ENCODE measurements at places on chromosomes 4 and X.

DNA sequence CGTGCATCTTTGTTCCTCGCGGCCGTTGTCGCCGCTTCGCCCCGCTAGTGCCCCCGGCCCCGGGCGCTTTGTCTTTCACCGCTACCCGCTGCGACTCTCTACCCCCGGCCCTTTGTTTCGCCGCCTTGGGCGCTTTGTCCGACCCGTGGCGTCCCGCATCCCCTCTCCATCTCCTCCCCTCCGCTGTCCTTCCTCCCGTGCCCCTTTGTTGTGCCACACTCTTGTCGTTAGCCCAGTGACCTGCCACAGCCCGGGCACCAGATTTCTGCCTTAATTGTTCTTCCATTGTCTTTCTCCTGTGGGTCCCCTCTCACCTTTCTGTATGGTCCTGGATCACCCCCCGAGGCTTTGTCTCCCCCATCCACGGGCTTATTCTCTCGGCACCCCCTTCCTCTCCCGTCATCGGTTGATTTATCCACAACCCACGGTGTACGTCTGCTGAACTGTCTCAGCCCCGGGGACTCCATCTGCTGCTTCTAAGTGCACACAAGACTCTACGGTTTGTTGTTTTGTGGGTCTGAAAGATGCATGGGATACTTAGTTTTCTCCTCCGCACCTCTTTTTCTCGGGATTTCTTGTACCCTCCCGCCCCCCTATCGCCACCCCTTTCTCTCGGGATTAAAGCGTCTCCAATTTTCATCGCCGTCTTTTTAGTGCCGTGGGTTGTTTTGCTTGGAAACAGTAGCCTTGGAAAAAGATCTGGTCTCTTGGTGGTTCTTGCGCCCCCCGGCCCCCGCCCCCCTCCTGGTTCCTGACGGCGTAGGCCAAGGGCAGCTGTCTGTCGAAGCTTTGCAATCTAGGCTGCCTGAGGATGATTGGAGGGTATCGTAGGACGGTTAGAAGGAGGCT is 783 bp downstream of the RBPJ start:
- DNase-seq, result peak; percentile 46

DNA sequence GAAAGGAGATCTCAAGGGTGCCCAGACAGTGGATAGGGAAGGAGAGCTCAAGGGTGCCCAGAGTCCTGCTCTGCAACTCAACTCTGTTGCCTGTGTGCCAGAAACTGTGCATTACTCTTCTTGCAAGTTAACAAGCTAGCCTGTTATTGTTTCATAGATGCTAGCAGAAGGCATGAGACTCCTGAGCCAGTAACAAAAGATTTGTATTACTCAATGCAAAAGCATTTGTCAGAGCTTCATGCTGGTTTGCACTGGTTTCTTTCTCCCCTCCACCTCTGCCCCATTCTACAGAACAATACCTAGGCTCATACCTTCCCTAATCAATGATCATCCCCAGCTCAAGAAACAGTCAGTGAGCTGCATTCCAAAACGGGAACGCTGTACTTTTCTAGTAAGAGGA is 124.5 kb upstream of the NEIL3 start:
- DNase-seq, result no peak

GRCh38 chr4:123706973-123707372 is 310.4 kb downstream of the SPRY1 start:
- DNase-seq, result no peak

GRCh38 chr4:80173401-80173800 is 23.9 kb upstream of the PRDM8 start:
- peak; percentile 72 for DNase-seq

- no peak for DNase-seq
Measured at GRCh38 chr4:48755281-48755680, 24.8 kb downstream of the FRYL start.

- DNase-seq, result no peak
Measured at GRCh38 chrX:12881914-12882313, 15.0 kb downstream of the TLR7 start.

- DNase-seq, result no peak
Measured at GRCh38 chr4:3257103-3257555, 8.2 kb downstream of the MSANTD1 start.

- DNase-seq, result no peak
Measured at GRCh38 chr4:23855912-23856605, 33.8 kb downstream of the PPARGC1A start.

- no peak for DNase-seq
Measured at GRCh38 chr4:108685036-108685686, 34.8 kb downstream of the OSTC start.

DNA sequence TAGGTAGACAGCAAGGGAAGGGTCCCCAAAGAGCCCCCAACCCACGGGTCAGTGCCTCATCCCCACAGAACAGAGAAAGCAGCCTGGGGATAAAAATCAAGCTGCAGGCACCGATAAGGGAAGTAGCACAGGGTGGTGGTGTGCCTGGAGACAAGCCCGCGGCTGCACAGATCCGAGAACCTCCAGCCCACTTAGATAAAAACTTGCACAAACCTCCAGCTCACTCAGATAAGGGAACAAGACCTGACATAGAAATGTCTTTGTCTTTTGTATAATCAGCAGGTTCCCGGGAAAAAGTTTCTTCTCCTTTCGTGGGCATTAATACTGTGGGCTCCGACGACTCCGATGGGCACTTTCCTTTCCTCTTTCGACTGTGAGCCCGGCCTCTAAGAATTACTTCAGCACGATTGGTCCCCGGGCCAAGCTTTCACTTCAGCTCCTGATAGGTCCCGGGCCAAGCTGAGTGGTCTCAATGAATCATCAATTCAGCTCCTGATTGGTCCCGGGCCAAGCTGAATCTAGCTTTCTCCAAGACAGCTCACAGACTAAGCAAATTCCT is 32.4 kb downstream of the PRDX4 start:
- DNase-seq, result peak; percentile 82

- DNase-seq, result no peak
Measured at GRCh38 chrX:45715748-45716147, 515.1 kb upstream of the DIPK2B start.

DNA sequence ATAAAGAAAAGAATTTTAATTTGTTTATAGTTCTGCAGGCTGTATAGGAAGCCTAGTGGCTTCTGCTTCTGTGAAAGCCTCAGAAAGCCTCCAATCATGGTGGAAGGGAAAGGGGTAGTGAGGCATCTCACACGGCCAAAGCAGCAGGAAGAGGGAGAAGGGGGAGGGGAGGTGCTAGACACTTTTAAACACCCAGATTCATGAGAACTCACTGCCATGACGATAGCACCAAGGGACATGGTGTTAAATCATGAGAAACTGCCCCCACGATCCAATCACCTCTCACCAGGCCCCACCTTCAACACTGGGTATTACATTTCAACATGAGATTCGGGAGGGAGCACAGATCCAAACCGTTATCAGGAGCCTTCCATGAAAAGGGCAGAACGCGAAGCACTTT is 18.1 kb downstream of the SMIM31 start:
- no peak for DNase-seq

DNA sequence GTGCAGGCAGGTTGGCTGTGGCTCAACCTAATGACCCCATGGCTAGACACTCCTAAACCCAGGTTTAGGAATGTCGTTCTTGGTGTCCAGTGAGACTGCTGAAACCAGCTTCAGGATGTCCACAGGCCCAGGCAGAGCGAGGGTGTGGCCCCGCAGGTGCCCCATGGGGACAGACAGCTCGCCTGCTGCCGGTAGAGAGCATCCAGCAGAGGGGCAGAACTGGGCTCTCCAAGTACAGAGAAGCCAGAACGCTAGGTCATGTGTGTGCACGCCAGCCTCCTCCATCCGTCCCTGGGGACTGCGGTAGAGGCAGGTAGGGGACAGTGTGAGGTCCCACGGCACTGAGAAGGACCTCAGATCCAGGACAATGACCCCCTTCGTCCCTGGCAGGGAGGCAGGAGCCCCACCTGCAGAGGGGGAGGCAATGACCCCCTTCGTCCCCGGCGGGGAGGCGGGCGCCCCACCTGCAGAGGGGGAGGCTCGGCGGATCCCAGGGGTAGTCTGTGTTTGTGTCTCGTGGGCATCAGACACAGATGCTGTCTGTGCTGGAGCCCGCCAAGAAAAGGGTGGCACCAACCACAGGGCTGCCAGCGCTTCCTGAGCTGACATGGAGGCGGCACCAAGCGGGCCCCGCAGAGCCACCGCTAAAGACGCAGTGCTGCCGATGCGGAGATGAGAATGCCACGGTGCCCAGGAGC is 118.4 kb downstream of the FAM53A start:
- no peak for DNase-seq

DNA sequence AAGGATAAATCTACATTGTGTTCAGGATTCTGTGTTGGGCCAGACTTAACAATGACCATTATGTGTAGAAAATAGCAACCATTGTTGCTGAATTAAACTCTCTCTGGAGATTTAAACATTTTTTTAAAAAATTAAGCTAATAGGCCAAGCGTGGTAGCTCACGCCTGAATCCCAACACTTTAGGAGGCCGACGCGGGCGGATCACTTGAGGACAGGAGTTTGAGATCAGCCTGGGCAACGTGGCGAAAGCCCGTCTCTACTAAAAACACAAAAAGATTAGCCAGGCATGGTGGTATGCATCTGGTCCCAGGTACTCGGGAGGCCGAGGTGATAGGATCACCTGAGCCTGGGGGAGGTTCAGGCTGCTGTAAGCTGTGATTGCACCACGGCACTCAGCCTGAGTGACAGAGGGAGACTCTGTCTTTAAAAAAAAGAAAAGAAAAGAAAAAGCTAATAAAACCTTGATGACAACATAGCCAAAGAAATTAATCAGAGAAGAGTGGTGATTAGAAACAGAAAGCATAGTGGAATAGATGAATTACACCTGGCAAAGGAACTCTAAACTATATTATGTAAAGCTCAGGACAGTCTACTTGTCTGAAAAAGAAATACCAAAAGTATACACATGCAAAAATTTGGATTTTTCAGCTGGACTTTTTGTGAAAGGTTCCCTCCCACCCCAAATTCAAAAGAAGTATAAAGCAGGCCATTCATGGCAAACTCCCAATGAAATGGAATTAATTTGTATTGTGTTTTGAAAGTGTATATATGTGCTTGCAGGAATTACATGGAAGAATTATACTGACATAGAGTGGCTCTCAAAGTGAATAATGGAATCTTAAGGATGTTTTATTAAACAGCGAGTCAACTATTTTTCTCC is 21.9 kb downstream of the PLS3 start:
- DNase-seq, result no peak

- peak; percentile 68 for DNase-seq
Measured at GRCh38 chr4:2934077-2934812, 29.0 kb downstream of the NOP14 start.

DNA sequence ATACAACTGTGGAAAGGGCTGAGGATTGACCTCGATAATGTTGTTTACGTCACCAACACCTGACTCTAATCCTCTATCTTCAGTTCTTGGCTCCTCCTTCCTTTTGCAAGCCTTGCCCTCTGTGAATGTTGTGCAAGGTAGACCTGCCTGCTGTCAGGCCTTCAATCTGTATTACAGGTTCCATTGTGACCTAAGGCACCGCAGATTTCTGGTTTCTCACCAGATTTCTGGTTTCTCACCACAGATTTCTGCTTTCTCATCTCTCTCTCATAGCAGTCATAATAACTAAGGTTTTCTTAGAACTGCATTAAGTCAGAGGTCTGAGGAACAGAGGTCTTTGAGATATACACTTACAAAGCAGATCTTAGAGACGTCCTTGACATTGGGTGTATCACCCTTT is 51.5 kb upstream of the ETNPPL start:
- no peak for DNase-seq

Measured in suppressor macrophage treated with lipopolysaccharide for 4 hours (primary cell).